ENCODE measurements at places on chromosomes 4 and X.

DNA sequence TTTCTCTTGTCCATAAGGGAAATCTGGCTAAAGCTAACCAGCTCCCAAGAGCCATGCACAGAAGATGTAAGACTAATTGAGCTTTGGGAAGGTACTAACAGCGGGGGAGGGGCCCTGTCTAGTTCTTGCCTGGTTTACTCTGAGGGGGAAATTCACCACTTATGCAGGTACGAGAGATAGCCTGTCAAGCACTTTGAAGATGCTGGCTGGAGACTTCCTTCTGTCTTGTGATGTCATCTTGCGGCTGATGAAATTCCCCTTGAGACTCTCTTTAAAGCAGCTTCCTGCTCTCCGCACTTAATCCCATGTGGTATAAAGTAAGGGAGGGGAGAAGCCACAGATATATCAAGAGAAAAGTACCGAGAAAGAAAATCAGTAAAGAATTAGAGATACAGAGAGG, 345.3 kb downstream of the MAPK10 start:
- no peak for DNase-seq

- DNase-seq: peak; percentile 71
Measured at GRCh38 chr4:139711461-139711860, 45.8 kb downstream of the MGST2 start.

GRCh38 chrX:136762820-136763452, 17.8 kb downstream of the ARHGEF6 start:
- DNase-seq: no peak

- no peak for DNase-seq
Measured at GRCh38 chrX:101619364-101619763, 1.6 kb upstream of the ARMCX6 start.

- no peak for DNase-seq
Measured at GRCh38 chrX:39144323-39144722, 343.1 kb downstream of the MID1IP1 start.

DNA sequence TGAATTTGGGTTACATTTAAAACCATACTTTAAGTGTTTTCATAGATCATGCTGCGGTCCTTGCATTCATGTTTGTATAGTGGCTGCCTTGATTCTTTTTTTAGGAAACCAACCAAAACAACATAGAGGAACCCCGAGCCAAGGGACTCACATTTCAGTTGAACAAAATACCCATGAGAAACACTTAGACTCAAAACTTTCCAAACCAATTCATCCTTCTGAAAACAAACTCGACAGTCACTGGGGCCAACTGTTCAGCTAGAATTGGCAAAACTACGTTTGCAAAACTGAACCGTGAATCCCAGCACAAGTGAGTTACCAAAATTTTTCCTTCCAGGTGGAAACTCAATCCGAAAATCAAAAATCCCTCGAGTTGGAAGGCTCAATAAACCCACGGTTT, 1.4 kb downstream of the ADGRA3 start:
- no peak for DNase-seq

All from non-pigmented ciliary epithelial cell (primary cell).